ENCODE measurements at places on chromosomes 1 and 21.

DNA sequence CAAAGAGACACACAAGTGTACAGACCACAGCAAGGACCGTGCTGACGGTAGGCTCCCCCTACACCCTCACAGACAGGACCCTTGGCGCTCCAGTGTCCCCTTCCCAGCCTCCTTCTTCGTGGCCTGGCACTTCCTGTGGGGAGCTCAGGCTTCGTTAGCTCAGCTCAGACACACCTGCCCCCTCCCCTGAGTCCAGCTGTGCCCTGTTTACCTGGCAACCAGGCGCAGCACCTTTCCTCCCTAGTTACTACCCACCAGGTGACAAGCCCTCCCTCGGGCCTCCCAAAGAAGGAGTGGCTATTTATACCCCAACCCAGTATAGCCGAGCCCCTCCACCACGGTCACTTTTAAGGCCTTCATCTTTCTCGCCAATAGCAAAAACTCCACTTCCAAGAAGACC is 4.7 kb downstream of the CELF3 start:
- DNase-seq, result no peak

DNA sequence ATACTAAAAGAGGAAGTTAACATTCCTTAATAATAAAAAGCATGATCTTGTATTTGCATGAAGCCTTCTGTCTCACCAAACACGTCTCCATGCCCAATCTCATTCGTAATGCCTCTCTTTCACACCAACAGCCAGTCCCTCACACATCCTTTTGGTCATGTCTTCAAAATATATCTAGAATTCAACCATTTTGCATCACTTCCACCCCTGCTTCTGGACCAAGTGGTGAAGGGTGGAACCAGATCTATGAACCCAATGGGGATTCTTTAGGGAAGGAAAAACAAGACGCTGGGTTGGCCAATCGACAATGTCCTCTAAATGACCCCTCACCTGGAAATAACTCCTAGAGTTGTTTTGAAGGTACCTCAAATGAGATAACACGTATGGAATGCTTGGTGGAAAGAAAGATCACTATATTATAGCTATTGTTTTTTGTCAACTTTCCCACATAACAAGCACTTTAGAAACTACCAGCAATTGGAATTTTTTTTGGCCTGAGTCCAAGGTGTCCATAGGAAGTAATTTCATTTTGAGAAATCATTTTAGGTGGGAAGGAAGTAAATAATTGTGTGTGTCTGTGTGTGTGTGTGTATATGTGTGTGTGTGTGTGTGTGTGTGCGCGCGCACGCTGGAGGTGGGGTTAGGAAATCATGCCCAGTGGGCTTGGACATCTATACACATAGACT is at the start of gene KCNA10:
KCNA10 (minus strand) TSS at position 51 of the 686 bp plus-strand sequence. CDS start 388 bp downstream, outside the sequence.
- DNase-seq, result no peak

DNA sequence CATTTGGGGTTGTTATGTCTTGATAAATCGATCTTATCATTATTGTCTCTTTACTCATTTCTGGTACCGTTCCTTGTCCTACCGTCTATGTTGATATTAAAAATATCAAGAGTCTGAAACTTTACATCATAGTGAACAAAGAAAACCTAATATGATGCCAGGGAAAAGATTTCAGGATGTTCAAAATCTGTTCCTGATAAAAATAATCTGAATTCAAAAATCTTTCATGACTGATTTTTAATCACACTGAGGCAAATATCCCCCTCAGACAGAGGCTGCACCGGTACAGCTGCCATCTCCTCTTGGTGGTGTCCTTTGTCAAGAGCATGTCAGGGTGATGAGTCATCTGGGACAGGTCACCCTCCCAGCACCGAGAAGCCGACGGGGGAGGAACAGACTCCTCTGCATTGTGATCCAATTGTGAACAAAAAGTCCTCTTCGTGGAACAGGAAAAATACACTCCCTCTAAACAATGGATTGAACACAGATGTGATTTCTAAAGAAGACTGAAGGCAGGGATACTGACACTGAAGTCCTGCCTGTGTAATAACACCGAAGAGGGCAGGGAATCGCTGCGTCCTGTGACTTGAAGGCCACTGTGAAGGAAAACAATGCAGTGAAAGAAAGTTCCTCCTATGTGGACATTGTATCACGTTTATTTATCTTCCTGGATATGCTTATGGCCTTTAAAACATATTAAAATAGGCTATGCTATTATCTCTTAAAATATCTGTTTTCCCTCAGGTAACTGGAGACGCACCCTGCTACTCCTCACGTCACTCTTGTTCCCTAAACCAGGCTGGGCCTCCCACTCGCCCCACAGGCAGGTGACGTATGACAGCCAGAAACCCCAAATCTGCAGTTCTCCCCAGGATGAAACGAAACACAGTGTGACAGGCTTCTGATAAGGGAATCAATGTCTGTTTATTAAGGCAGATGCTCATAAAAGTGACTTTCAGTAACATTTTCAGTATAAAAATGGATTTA is 4.3 kb upstream of the SPATC1L start:
- DNase-seq, result no peak

GRCh38 chr1:212367474-212368072 is 47.1 kb downstream of the PACC1 start:
- DNase-seq, result no peak

GRCh38 chr1:109725510-109725909 is 13.5 kb downstream of the GSTM5 start:
- DNase-seq, result no peak

DNA sequence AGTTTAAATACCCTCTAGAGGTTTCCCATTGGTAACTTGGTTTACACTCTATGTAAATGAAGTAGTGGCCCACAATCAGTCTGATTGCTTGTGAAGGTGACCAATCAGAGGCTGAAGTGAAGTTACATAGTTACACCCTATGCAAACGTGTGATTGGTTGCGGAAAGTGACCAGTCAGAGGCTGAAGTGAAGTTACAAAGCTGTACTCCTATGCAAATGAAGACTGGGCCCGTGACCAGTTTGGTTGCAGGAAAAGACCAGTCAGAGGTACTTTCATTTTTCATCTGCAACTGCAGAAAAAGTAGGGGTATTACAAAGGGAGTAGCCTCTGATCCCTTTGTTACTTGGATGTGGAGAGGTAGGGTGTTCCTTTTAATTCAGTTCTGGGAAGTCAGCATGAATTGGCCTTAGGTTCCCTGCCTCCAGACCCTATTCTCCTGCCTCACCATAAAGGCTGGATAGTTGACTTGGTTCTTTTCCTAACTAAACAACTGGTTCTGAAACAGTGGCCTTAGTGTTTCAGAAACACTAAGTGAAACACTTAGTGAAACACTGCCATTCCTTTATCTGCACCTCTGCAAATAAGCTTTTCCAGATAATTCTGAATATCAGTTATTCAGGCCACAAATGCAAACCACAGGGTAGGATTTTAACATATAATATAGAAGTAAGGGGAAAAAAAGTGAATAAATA is 39.3 kb downstream of the MAGI3 start:
- DNase-seq, result no peak

GRCh38 chr21:14080040-14080763 is 130.6 kb downstream of the LIPI start:
- DNase-seq, result no peak

DNA sequence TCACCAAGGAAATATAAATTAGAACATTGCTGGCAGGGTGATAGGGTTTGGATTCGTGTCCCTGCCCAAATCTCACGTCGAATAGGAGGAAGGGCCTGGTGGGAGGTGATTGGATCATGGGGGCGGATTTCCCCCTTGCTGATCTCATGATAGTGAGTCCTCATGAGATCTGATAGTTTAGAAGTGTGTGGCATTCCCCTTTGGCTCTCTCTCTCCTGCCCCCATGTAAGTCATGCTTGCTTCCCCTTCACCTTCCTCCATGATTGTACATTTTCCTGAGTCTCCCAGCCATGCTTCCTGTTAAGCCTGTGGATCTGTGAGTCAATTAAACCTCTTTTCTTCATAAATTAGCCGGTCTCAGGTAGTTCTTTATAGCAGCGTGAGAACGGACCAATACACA is 60.6 kb downstream of the VPS26C start:
- DNase-seq, result no peak

GRCh38 chr1:180188091-180188506 is 33.4 kb downstream of the QSOX1 start:
- DNase-seq, result no peak

DNA sequence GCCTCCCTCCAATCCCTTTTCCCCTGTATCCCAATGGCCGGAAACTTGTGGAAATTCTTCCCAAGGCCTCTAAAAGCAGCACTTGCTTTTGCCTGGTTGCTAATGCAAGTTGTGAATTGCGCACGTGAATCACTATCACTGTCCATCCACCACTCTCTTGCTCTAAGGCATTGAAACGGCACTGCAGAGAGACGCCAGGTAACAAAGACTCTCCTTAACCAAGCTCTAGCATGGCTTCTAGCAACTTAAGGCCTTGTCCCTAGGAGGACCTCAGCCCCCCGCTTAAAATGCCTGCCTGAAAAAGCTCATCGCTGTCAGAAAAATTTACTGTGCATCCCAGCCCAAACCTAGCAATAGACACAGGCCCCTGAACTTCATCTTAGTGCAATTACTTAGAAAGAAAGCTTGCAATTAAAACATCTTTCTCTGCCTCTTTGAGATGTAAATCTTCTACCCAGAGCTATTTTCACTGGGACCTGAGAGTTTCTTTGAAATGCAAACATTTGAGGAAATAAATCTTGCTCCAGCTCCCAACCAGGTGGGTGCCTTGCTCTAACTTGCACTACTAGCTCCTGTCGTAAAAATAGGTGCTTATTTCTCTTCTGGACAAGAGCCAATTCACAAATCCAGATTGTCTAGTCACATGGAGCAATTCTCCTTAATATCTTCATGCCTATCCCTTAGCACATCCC is 32.9 kb upstream of the ITLN2 start:
- no peak for DNase-seq

- DNase-seq, result no peak
Measured at GRCh38 chr1:3032371-3033039, 11.2 kb downstream of the ACTRT2 start.

DNA sequence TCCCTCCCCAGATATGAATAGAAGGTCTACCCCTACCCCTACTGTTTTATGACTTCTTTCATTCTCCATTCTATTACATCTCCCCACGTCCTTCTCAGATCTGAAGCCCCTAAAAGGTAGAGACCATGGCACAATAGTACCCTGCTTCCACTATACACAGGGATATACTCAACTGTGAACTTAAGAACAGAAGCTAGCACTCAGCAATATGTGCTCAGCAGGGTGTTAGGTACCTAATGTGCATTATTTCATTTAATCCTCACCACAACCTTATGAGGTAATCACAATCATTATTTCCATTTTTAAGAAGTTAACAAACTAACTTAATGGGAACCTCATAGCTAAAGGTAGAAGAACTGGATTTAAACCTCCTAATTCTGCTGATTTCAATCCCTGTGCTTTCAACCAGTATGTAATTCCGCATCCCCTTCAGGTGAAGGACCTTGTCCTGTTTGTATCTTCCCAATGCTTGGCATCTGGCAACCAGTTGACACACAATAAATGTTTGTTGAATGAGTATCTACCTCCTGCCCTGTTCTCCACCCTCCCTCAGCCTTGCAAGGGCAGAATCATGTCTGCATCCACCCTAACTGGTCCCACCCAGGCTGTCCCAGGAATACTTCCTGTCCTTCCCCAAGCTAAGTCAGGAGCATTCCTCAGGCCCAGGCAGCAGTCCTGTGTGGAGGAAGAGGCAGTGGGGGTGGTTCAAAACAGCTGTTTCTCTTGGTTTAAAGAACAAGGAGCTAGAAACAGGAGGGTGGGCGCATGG is 6.5 kb downstream of the DENND2D start:
- no peak for DNase-seq

DNA sequence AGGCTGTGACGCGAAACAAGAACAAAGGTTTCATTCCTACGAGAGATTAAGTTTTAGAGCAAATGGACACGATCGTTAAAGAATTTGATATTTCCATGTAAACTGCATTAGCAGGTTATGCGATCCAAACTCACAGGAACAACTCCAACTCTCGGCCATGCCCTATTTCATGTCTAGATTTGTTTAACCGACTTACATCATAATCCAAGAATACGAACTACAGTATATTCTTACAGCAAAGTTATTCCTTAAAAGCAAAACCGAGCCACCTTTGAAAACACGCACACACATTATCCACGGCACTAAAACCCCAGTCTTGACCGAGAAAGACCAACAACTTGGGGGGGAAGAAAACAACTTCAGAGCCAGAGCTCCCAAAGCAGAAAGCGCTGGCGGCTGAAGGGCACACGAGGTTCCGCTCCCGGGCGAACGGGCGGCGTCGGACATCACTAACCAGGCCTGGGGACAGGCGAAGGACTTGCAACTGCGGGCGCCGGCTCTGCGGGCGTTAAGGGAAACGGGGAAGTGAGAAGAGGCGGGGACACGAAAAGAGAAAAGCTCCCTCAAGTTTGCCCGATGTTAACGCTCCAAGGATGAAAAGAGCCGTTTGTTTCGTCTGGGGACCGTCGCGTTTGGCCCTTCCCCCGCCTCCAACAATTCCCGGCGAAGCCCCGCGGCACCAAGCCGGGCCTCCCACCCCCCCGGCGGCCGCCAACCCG is 690 bp downstream of the B3GALNT2 start:
- no peak for DNase-seq

DNA sequence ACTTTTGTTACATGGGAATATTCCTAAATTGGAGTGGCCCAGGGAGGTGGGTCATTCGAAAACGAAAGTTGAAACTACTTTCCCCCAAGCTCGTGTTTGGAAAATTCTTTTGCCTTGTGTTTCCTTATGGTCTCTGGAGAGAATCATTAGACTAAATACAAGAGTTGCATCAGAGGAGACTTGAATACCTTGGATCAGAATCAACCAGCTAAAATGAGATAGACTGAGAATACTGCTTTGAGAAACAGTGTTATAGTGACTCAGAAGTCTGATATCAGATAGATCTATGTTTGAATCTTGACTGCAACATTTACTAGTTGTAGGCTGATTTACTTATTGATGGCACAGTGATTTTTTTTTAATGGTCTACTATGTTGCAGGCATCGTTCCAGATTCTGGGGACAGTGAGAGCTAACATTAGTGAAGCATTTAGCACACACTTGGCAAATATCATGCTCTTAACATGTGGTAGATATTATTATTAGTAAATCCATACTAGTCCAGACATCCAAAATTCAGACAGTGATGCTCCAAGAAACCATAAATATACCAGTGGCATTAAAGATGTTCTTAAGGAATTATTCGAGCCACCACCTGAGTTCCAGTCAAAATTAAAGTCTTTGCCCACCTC is 12.9 kb upstream of the ACTN2 start:
- DNase-seq, result no peak

- no peak for DNase-seq
Measured at GRCh38 chr1:75539230-75540116, 71.4 kb downstream of the SLC44A5 start.

GRCh38 chr1:179126338-179127060 is 44.6 kb downstream of the TOR3A start:
- DNase-seq, result no peak

GRCh38 chr1:21189421-21189820 is 12.7 kb upstream of the EIF4G3 start:
- DNase-seq, result no peak
